ENCODE measurements at places on chromosomes 11 and 22.

GRCh38 chr11:7977232-7977917 lies 9.8 kb upstream of the EIF3F start:
- DNase-seq, result peak; percentile 94

GRCh38 chr11:124520550-124520854 lies 23.0 kb downstream of the OR8B12 start:
- DNase-seq, result no peak

- DNase-seq, result peak; percentile 6
Observed at GRCh38 chr11:127890030-127890615, 697.2 kb downstream of the ETS1 start.

DNA sequence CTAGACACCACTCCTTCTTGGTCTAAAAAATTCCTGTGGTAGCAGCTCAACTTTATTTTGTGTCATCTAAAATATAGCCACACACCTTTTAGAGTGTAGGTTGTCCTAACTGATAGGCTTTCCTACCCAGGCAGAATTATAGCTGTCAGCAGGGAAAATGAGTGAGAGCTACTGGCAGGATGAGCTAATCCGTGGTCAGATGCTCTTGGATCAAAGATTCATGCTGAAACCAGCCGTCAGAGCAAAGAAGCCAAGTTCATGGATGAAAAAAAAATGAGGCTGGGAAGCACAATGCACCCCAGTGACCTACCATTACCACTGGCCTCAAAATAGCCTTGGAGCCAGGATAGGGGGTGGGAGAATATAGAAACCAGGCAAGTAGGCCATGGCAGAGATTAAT lies 113.1 kb upstream of the BLID start:
- DNase-seq, result no peak

DNA sequence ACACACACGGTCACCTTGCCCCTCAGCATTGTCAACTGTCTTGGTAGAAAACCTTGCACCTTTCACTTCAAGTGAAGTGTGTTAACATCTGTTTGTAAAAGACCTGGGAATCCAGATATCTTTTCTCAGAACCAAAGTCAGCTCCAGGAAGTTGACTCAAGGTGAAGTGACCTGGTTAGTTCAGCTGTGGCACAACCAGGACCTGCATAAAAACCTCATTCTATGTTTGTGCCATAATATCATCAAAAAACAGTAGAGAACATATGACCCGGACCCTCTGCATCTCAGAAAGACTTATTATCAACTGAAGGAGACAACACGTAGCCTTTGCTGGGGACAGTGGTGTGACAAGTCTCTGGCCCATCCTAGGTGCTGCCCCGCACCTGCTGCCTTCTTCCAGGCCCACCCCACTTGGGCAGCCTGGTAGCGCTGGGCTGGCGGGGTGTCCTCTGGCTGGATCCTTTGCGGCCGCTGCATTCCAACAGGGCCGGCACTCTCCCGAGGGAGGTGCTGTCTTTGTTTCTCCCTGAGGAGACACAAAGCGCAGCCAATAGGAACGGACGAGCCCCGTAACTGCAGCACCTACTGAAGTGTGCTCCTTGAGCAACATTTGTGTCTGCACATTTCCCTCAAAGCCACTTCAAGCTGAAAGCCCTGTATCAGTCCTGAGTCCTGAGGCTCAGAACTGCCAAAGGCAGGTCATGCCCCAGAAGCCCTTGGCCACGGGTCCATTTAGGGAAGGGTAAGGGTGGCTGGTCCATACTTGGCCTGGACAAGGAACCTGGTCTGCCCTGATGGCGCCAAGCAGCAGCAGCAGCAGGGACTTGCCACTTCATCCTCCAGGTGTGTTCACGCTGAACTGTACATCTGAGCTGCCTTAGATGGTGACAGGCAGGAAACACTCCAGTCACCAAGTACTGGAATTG lies 25.2 kb downstream of the LRRC74B start:
- DNase-seq, result no peak
